A549 treated with DMSO at 1 μM for 4 hours (cell line): ENCODE measurements at places on chromosomes 2 and 18. TPM values are rescaled to one million over a fixed set of nuclear protein-coding genes. Genes with fewer than 3 reads are reported as not detected.

Gene HAAO
- 0.07 to 0.18 TPM in 2 of 5 replicates, not detected in the others for total RNA-seq

Gene PCGF1
- total RNA-seq: 28.2 to 39.3 TPM (median 31.9 TPM) in 5 replicates

Gene CCDC74A
- 11.3 to 18.3 TPM (median 17.0 TPM) in 5 replicates for total RNA-seq

Gene ELMOD3
- 7.1 to 13.7 TPM (median 12.6 TPM) in 5 replicates for total RNA-seq

Gene OTOS
- 0.21 TPM in 1 of 5 replicates, not detected in the others for total RNA-seq

Gene RIT2
- total RNA-seq: not detected in 5 replicates

Gene ATOH8
- total RNA-seq: 3.6 to 7.1 TPM (median 4.5 TPM) in 5 replicates

Gene RIOK3
- 27.8 to 39.9 TPM (median 32.4 TPM) in 5 replicates for total RNA-seq

Gene CHRNG
- not detected in 5 replicates for total RNA-seq

Gene SALL3
- total RNA-seq: not detected in 5 replicates

Gene LOXHD1
- total RNA-seq: not detected in 5 replicates

Gene NEU4
- 0.18 to 0.50 TPM (median 0.26 TPM) in 4 of 5 replicates, not detected in the other for total RNA-seq

Gene ALPG
- total RNA-seq: 0.07 to 0.15 TPM (median 0.13 TPM) in 4 of 5 replicates, not detected in the other

Gene CHRND
- not detected in 5 replicates for total RNA-seq

Gene GREB1L
- total RNA-seq: 1.7 to 3.9 TPM (median 2.2 TPM) in 5 replicates

Gene DYSF
- total RNA-seq: 0.72 to 1.2 TPM (median 0.85 TPM) in 5 replicates

Gene LONRF2
- total RNA-seq: 3.3 to 5.5 TPM (median 4.8 TPM) in 5 replicates

Gene IL1RN
- total RNA-seq: 0.29 to 0.43 TPM (median 0.34 TPM) in 5 replicates

Gene AKAIN1
- total RNA-seq: not detected in 5 replicates

Gene MLPH
- 180 to 294 TPM (median 277 TPM) in 5 replicates for total RNA-seq

Gene RND3
- total RNA-seq: 55.6 to 70.9 TPM (median 62.1 TPM) in 5 replicates

Gene RESP18
- not detected in 5 replicates for total RNA-seq

Gene MOGAT1
- not detected in 5 replicates for total RNA-seq

Gene FZD7
- total RNA-seq: 5.9 to 8.4 TPM (median 7.4 TPM) in 5 replicates

Gene BUB1
- total RNA-seq: 40.2 to 51.4 TPM (median 49.8 TPM) in 5 replicates

Gene GALNT3
- not detected in 5 replicates for total RNA-seq

Gene FBXO15
- 0.51 to 1.6 TPM (median 0.88 TPM) in 5 replicates for total RNA-seq

Gene MC2R
- total RNA-seq: not detected in 5 replicates

Gene CCDC68
- 3.2 to 5.8 TPM (median 3.9 TPM) in 5 replicates for total RNA-seq

Gene TRABD2A
- 8.9 to 10.8 TPM (median 10.3 TPM) in 5 replicates for total RNA-seq

Gene POTEF
- total RNA-seq: 0.03 to 0.07 TPM in 2 of 5 replicates, not detected in the others

Gene POMC
- total RNA-seq: not detected in 5 replicates
